Endodermal cell (in vitro differentiated cells): ENCODE measurements at places on chromosomes 7 and 10. TPM values are rescaled to one million over a fixed set of nuclear protein-coding genes. Genes with fewer than 3 reads are reported as not detected.

EIF5AL1 gene
- total RNA-seq, result 0.22 and 0.23 TPM in 2 replicates

LEP gene
- not detected in 3 replicates for total RNA-seq

NPC1L1 gene
- total RNA-seq, result 2.7 to 3.1 TPM (median 2.9 TPM) in 3 replicates

ZC3HAV1L gene
- total RNA-seq, result 9.6 and 10.9 TPM in 2 replicates

CPA5 gene
- not detected in 3 replicates for total RNA-seq

RTKN2 gene
- 7.7 to 20.6 TPM (median 19.1 TPM) in 3 replicates for total RNA-seq

NRG3 gene
- total RNA-seq, result 2.3 to 5.3 TPM (median 2.9 TPM) in 3 replicates

GDF2 gene
- total RNA-seq, result not detected in 3 replicates

NPFFR1 gene
- not detected in 3 replicates for total RNA-seq

TRPV5 gene
- 0.09 and 0.15 TPM in 2 replicates for total RNA-seq

CDNF gene
- total RNA-seq, result 0.61 and 1.2 TPM in 2 replicates

CFAP43 gene
- 2.9 to 4.1 TPM (median 3.8 TPM) in 3 replicates for total RNA-seq

CFAP69 gene
- total RNA-seq, result 2.4 and 4.9 TPM in 2 replicates

INPP5A gene
- 26.6 and 26.7 TPM in 2 replicates for total RNA-seq

KIF11 gene
- 29.7 to 57.3 TPM (median 55.7 TPM) in 3 replicates for total RNA-seq

OR2A1 gene
- not detected in 2 replicates for total RNA-seq

NPY4R gene
- total RNA-seq, result 0.49 TPM in 1 of 3 replicates, not detected in the others

SUN3 gene
- not detected in 3 replicates for total RNA-seq

ZMIZ2 gene
- 85.6 to 117 TPM (median 88.0 TPM) in 3 replicates for total RNA-seq

PLA2G12B gene
- 0.64 and 0.90 TPM in 2 replicates for total RNA-seq
